T-helper 2 cell (primary cell): ENCODE measurements at places on chromosomes 2 and 18.

GRCh38 chr18:68940039-68940438, 142.2 kb downstream of the CCDC102B start:
- no peak for DNase-seq

DNA sequence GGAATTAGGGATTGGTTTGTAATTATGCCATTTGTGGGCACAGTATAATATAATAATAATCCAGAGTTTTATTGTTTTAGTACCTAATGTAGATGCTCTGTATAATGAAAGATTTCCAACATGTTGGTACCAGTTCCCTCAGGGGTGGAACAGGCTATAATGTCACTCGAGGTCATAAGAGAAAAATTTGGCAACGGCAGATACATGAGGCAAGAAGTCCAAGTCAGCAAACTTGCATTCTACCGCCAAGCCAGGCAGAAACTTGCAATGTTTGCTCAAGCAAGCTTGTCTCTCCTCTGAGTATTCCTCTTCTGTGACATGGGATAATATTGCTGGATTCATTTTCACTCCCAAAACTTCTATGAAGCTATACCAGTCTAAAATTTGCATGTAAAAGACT, 520.0 kb upstream of the SALL3 start:
- DNase-seq, result no peak

DNA sequence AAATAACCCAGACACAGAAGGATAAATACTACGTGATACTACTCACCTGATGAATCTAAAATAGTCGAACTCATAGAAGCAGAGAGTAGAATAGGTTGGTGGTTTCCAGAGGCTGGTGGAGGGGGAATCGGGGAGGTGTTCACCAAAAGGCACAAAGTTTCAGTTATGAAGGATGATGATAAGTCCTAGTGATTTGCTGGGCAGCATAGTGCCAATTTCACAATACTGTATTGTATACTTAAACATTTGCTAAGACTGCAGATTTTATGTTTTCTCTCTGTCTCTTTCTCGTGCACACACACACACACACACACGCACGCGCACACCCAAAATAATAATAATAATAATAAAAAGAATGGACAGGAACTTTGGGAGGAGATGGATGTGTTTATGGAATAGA, 220.3 kb upstream of the EPAS1 start:
- no peak for DNase-seq

- no peak for DNase-seq
Measured at GRCh38 chr2:5697562-5697961, 5.4 kb downstream of the SOX11 start.

DNA sequence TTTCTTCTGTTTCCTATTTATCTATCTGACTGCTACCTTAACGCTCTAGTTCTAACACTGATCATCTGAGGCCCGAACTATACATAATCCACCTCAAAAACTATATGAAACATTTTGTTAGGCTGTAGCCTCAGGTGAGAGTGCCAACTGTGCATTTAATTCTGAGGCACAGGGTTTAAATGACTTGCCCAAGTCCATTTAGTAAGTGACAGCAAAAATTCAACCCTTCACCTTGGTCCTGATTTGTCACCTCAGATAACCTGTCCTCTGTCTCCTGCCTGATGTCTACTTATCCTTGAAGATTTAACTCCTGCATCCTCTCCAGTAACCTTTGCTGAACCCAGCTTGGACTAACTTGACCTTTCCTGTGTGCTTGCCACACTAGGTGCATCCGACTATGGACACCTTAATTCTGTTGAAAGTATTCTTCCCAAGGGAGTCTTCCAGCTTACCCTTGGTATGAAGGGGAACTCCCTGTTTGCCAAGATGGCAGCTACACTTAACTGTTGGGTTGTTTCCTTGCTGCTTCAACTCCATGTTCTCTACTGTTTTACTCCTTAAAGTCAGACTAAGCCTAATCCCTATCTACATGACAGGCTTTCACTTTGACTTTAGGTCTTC, 23.5 kb downstream of the CD302 start:
- no peak for DNase-seq

GRCh38 chr2:152571048-152571766, 146.1 kb downstream of the PRPF40A start:
- DNase-seq, result no peak

DNA sequence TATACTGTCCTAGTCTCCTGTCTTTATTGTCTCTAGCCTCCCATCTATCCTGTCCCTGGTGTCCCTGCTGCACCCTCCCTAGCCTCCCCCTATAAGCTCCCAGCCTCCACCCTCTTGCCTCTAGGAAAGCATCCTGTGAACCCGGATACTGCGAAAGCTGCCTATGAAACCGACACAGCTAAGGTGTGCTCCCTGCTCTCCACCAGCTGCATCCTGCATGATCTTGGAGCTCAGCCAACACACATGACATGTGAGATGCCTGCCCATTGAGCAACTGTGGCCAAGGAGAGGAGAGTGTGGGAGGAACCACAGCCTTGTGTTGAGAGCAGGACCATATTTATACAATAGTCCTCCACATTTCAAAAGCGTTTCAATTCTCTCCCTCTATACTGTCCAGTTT, 187.1 kb downstream of the ZBTB7C start:
- DNase-seq, result no peak

DNA sequence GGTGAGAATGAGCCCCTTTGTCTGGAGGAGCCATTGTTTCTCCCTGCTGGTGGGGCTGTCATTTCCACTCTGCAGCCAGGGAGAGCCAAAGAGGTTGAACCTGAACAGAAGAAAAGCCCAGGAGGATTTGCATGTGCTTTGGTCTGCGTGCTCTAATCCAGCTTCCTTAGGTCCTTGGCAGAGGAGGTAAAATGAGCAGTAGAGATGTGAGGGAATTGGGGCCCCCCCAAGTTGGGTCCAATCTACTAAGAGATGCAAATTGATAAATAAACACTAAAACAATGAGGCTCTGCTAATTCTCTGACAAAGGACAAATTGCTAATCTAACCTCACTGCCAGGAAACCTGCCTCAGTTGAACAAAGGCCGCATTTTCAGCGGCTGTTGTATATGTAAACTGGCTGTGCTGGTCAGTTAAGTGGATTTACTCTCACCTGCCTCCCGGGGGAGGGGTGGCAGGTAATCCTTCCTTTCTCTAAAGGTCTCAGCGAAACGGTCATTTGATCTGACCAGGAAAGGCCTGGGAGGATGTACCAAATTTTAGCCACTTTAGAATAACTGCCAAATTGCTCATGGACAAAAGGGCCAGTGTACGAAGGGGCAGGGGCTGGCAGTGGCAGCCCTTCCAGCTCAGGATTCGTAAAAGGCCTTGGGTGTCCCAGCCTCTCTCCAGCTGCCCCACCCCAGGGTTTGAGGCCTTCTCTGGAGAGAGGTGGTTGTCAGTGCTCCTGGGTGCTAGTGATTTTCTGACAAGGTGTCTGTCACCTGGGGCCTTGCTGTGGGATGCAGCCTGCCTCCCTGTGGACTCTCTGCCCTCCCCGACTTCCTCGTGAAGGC, 193.6 kb downstream of the MIB1 start:
- no peak for DNase-seq

DNA sequence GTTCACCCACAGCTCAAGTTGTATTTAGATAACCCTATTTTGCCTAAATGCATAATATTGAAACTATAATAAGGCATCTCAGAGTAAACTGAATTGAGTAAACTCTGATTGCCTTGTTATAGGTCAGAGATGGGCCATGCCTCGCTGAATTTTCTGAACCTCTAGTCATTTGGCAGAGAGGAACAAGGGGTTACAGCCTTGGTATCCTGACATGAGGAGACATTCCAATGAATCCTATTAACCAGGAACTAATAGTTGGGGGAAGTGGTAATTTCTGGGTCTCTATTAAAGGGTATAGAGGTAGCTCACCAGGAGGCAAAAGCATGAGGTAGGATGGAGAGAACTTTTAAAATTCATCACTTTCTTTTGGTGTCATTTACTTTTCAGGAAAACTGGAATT, 227.4 kb upstream of the CHST9 start:
- DNase-seq, result no peak

DNA sequence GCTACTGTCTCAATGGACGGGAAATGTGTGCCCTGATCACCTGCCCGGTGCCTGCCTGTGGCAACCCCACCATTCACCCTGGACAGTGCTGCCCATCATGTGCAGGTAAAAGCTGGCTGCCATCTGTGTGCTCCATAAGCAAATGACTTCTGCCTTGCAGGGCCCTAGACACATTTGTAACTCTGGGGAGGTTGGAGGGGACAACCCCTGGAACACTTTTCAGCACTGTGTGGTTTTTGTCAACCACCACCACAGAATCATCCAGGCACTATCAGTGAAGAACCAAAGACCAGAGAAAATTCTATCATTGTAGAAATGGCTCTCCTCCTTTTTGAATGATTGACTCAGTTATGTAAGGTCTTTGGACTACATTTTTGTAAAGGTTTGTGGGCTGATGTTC, 84.3 kb downstream of the FEZ2 start:
- DNase-seq, result no peak
